ENCODE measurements at places on chromosomes 2 and 18. TPM values are rescaled to one million over a fixed set of nuclear protein-coding genes. Genes with fewer than 3 reads are reported as not detected.

GRCh38 chr2:159521272-159521671 is 95.1 kb downstream of the BAZ2B start:
- no peak for DNase-seq

GRCh38 chr2:165193178-165193777 is 10.6 kb downstream of the SCN3A start:
- no peak for DNase-seq

- DNase-seq, result no peak
Observed at GRCh38 chr2:101569886-101570520, 95.1 kb upstream of the RFX8 start.

DNA sequence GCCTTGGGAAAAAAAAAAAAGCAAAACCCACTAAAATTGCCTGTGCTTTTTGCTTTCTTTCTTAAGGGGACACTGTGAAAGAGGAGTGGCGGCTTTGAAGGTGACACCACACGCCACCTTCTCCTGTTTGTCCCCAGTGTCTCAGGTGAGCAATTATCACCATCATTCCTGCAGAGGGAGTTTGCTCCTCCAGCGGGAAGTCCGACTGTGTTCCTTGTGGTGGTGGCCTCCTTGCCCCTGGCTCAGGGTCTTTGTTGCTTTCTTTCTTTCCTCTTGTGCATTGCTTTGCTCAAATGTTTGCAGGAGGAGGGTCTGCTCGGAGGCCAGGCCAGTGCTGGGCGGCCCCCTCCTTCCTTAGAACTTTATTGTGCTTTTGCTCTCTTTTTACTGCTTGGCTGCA is 164.3 kb upstream of the CXCR4 start:
- no peak for DNase-seq

- DNase-seq, result no peak
Observed at GRCh38 chr2:19351499-19351898, 6.9 kb downstream of the OSR1 start.

Gene ZNF142
- polyA plus RNA-seq, result 10.3 TPM

Gene MERTK
- 5.7 TPM for polyA plus RNA-seq

Gene CXCR4
- polyA plus RNA-seq, result 32.4 TPM

- DNase-seq, result no peak
Observed at GRCh38 chr2:155035308-155035707, 336.8 kb downstream of the KCNJ3 start.

DNA sequence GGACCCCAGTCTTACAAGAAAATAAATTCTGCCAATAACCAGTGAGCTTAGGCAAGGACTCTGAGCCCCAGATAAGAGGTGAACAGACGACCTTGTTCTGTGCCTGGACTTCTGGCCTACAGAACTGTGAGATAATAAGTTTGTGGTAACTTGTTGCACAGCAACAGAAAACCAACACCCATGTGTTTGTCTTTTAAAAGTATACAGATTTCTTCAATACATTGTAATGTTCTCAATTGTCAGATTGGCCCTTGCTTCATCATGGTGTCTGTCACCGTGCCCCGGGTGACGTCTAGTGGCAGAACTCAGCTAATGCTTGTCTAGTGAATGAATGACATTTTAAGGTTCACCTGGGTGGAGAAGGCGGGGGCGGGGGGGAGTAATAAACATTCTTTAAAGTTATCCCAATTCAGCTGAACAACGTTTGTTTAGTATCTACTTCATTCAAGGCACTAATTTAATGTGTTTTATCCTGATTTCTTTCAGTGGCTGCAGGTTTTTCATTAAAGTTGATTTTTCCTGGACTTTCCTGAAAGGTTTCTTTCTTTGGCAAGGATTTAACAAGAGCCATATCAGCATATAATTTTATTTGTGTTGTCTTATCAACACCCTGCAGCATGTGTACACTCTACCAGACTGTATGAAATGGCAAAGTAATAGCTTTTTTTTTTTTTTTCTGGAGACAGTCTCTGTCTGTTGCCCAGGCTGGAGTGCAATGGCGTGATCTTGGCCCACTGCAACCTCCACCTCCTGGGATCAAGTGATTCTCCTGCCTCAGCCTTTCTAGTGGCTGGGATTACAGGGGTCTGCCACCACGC is 123.8 kb upstream of the DLX2 start:
- DNase-seq, result no peak

- peak; percentile 54 for DNase-seq
Observed at GRCh38 chr18:77765468-77765867, 515.8 kb downstream of the GALR1 start.

All from muscle of leg (tissue), 16 donors.